ENCODE measurements at places on chromosomes 5 and 9.

- DNase-seq, result no peak
Measured at GRCh38 chr5:68562308-68562707, 346.8 kb downstream of the PIK3R1 start.

- DNase-seq, result peak; percentile 82
Measured at GRCh38 chr9:130451509-130452388, 7.0 kb downstream of the ASS1 start.

DNA sequence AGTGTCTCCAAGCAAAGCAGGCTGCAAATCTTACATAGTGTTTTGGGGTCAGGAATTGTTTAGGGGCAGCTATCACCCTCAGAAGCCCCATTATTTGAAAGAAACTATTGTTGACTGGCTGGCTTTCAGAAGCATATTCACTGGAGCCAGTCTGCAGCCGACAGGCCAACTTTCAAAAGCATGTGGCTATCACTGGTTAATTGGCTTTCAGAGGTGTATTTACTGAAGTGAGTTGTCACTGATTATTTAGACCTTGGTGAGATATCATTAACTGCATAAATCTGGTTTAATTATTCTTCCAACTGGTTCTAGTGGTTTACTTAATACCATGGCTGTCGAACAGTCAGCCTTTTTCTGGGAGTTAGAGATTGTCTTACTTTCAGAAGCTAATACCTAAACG is 247.0 kb downstream of the CWC27 start:
- no peak for DNase-seq

GRCh38 chr5:55633574-55634208 is 78.4 kb downstream of the SLC38A9 start:
- no peak for DNase-seq

DNA sequence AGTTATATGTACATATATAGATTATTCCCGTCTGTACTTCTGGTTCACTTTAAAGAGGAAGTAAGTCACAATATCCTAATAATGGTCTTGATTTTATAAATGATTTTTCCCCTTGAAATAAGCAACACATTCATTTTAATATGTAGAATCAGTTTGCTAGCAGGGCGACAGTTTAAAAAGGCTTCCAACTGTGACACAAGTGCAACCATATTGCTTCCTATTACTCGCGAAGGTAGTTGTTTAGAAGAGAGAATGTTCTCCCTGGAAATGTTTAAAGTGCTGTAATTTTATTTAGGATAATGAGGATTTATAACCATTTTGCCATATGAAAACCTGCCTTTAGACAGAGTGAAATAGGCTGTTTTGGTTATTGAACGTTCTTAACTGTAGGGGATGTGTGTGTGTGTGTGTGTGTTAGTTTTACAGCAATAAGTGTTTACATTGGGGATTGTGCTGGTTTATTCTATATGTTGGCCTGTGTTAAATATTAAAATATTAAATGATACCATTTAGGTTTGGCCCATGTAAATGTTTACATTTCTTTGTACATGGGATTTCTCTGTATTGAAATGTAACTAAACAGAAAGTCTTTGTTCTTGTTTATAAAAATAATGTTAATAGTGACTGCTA is 138.3 kb downstream of the PBX3 start:
- DNase-seq, result no peak

GRCh38 chr5:38297830-38298608 is 39.7 kb downstream of the EGFLAM start:
- no peak for DNase-seq

DNA sequence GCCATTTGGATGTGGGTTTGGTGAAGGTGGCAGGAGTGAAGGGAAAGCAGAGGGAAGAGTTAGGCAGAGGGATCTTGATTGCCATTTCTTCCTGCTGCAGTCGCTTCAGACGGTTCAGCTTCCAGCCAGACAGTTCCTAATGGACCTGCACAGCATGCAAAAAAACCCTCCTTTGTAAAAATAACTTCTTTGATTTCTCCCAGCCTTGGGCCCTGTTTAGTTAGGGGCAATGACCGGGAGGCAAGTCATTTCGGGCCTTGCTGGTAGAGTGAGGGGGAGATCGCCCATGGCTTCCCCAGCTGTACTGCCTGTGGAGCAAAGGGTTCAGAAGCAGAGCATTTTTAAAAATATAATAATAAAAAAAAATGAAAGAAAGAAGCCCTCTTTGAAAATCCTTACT is 67.2 kb upstream of the TLE1 start:
- DNase-seq, result no peak

GRCh38 chr5:123455640-123456039 is 32.4 kb upstream of the CEP120 start:
- no peak for DNase-seq

- peak; percentile 15 for DNase-seq
Measured at GRCh38 chr9:130936285-130937117, 2.5 kb downstream of the FIBCD1 start.
